Ascending aorta (tissue), 2 donors: ENCODE measurements at places on chromosomes 6 and 20.

- DNase-seq, result no peak
Measured at GRCh38 chr6:111580826-111581505, 24.7 kb downstream of the TRAF3IP2 start.

DNA sequence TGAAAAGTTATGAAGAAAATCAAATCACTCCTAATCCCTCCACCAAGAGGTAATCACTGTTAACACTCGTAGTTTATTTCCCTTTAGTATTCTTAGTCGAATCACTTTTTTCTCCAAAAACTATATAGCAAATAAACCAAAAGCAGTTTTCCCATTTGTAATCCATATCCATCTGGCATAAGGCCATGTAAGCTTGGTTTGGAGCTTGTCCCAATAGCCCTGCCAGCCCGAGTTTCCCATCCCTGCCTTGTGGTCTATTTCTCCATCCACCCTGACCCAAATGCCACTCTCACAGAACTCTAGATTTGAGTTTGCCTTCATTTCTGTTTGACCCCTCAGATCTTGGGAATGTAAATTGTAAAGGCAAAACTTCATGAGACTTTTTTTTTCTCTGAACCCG is 71.8 kb upstream of the DSP start:
- no peak for DNase-seq

DNA sequence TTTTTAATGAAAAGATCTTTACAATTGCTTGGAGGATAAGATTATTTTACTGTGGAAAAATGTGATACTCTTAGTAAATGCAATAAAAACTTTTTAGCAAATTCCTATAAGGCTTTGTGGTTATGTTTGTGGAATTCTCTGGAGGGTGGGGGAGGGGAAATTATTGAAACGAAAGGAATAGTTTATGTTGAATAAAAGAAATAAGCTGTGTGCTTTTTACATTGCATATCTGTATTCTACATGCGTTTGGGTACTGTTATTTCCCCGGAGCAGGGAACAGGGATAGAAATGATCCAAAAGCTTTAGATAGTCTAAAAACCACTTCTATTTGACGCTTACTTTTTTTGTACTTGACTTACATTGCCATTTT is 143.8 kb downstream of the SLC16A10 start:
- DNase-seq, result no peak

DNA sequence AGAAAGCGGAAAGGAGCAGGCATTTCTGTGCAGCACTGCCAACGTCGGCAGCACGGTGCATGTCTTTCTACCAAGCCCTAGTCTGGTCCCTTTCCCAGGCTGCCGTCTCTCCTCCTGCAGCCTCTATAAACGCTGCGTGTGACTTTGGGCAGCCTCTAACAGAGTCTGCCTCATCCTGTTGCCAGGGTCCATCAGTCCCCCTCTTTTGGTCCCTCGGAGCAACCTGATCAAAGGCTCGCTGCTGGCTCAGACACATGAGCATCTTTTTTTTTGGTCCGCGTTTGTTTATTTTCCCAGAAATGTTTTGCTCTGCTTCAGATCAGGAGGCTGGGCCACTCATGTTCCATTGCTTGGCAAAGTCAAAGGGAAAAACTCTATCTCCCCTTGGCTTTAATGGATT is 166.8 kb upstream of the CST7 start:
- DNase-seq, result no peak
